Prostate gland (tissue), 2 donors: ENCODE measurements at places on chromosomes 1 and 21.

GRCh38 chr1:233261695-233262094 is 33.8 kb downstream of the PCNX2 start:
- DNase-seq, result no peak

- no peak for DNase-seq
These were observed 9.1 kb downstream of the PLA2G4A start for GRCh38 chr1:186837806-186838205.

DNA sequence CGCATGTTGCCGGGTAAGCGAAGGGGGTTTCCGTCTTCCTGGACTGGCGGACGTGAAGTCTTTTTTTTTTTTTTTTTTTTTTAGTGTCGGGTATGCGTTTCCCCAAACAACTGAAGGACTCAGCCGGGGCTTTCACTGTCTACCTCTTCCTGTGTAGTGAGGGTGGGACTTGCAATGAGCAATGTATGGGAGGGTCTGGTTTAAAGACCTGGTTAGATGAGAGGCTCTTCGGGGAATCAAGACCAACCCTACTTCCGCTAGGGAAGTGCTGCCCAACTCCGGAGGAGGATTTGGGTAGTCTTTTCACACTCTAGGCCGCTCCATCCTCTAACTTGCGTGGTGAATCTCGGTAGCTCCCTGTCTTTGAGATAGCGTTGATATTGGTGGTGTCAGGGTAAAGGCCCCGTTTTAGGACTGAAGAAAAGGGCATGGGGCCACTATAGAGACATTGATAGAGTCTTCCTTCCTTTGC is 754 bp downstream of the PRRC2C start:
- peak; percentile 43 for DNase-seq

DNA sequence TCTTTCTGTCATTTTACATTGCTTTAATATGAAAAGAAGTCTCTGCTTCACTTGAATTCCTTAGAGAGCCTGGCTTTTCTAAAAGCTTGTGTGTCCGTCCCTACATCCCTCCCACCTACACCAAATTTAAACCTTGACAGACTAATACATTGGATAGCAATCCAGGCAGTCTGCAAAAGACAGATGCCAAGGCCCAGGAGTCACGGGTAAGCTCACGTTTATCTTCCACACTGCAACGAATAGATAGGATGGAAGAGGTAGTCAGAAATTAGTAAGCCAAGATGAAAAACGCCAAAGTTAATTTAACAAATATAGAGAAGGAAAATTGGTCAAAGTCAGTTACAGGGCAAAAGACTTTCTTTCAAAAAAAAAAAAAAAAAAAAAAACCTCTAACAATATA is 338.1 kb downstream of the SMYD3 start:
- no peak for DNase-seq

- no peak for DNase-seq
These were observed 974.5 kb downstream of the LTN1 start for GRCh38 chr21:28018213-28018612.

GRCh38 chr1:25765136-25765922 is 34.7 kb upstream of the SELENON start:
- no peak for DNase-seq

- DNase-seq, result no peak
These were observed 3.2 kb downstream of the DDR2 start for GRCh38 chr1:162635418-162635817.

GRCh38 chr1:50208756-50209155 is 100.0 kb downstream of the ELAVL4 start:
- DNase-seq, result no peak

DNA sequence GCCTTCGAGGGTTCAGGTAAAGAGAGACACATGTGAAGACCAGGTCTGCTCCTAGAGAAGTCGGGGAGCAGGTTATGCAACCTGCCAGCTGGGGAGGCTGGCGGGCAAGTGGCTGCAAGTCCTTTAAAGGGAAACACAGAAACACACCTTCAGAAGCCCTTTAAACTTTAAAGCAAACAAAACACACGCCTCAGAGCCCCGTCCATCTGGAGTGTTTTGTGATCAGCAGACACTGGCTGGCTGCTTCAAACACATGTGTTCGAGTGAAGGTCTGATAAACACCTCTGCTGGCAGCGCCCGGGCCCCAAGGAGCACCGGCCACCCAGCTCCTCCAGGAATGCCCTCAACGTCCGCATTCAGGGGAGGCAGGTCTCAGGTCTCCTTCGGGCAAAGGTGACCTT is 15.2 kb downstream of the RIPK4 start:
- peak; percentile 95 for DNase-seq

- DNase-seq, result no peak
These were observed 25.7 kb upstream of the VPS13D start for GRCh38 chr1:12204140-12204539.

GRCh38 chr1:20685099-20685662 is 24.0 kb upstream of the DDOST start:
- DNase-seq, result no peak

- no peak for DNase-seq
These were observed 1.0 kb downstream of the APOA2 start for GRCh38 chr1:161222175-161223019.

DNA sequence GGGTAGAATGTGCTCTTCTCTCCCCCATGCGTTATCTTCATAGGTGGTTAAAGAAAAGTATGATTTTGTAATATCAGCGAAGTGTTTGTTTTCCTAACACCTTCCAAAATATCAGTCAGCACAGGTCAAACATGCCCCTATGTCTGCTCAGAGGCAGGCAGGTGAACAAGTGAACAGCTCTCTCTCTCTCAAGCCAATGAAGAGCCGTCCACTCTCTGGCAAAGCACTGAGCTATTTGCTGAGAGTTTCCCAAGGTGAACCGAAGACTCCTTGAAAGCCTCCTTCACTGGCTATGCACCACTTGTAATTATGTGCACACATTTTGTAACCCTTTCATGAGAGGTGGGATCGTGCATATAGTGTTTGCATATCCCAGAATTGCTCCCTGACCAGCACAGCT is 47.7 kb downstream of the ST6GALNAC3 start:
- DNase-seq, result no peak

GRCh38 chr1:18641005-18641941 is 10.6 kb downstream of the PAX7 start:
- no peak for DNase-seq

DNA sequence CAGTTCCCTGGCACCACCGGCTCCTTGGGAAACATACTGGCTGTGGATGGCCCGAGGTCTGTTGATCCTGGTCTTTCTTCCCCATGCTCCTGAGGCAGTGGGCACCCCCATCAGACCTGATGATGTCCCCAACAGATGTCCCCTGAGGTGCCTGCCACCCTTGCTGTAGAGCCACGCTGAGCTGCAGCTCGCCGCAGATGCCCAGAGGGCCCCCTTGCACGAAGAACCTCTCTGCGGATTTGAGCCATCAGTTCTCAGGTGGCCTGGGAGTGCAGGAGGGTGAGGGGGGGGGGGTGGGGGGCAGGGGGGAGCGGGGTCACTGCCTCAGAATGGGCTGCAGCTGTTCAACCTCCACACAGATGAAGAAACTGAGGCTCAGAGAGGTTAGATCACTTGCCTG is 60.9 kb downstream of the GLIS1 start:
- no peak for DNase-seq

GRCh38 chr1:51516649-51517158 is 2.4 kb downstream of the EPS15 start:
- no peak for DNase-seq

DNA sequence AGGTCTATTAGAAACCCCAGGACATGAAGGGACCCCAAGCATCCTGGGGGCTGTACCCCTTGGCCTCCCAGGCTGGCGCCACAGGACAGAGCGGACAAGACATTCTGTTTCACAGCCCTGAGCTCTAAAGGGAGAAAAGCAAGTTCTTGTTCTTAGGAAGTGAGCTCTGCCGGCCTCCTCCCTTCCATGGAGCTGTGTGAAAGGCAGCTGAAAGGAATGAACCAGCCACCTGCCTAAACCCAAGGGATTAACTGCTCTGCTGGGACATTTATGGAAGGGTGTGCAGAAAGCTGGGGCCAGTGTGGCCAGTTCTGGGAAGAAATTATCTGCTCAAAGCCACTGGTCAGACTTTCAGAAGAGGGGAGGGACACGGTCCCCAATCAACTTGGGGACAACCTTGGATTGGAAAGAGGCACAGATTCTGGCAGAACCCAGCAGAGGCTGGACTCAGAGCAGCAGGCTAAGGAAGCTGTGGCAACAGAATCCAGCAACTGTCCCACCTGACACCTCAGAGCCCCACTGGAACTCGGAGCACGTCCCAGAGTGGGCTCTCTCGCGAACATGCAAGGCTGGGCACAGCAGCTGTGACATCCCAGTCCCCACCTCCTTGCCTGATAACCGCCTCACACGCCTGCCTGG is 2.1 kb downstream of the KLHL21 start:
- DNase-seq, result no peak

DNA sequence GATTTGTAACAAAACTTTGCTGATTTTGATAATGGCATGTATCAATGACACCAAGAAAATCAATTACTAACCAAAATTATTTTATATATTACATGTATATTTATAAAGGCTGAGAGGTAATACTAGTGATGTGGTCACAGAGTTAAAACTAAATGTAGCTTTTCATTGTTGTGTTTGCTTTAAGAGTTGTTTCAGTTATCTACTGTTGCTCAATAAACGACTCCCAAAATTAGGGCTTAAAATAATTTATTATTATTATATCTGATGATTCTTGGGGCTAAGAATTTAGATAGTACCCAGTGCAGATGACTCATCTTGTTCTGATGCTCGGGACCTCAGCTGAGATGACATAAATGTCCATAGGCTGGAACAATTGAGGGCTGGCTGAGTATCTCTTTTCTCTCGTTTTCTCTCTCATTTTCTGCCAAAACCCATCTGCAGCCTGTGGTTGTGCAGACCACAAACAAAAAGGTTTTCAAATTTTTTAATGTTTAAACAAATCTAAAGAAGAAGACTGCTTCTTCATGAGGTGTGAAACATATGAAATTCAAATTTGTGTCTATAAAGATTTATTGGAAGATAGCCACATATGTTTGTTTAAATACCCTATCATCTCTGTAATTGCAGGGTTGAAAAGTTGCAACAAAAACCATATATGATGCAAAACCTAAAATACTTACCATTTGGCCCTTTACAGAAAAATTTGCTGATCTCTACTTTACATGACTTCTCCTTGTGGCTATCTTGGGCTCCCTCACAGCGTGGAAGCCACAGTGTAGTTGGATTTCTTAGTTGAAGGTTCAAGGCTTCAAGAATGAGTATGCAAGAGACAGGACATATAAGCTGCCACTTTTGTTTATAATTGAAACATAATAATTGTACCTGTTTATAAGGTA is 14.8 kb upstream of the PTPRC start:
- DNase-seq, result no peak

DNA sequence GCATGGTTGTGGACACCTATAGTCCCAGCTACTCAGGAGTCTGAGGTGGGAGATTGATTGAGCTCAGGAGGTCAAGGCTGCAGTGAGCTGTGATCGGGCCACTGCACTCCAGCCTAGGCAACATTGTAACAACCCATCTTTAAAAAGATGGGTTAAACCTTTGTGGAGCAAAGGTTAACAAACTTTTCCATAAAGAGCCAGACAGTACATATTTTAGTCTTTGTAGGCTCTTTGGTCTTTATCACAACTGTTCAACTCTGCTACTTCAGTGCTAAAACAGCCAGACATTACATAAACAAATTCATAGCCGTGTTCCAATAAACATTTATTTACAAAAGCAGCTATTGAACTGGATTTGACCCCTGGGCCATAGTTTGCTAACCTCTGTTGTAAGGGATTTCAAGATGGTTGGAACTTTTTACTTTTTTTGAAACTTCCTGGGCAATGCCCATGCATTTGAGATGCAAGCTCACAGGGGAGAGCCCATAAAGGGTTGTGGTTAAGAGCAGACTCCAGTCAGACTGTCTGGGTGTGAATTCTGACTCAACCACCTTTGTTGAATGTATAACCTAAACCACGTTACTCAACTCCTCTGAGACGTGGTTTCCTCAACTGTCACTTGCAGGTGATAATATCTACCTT is 10.8 kb downstream of the INAVA start:
- DNase-seq, result no peak

GRCh38 chr1:65002156-65002507 is 35.8 kb upstream of the JAK1 start:
- peak; percentile 10 for DNase-seq

GRCh38 chr1:152899883-152900282 is 8.5 kb upstream of the IVL start:
- DNase-seq, result no peak

DNA sequence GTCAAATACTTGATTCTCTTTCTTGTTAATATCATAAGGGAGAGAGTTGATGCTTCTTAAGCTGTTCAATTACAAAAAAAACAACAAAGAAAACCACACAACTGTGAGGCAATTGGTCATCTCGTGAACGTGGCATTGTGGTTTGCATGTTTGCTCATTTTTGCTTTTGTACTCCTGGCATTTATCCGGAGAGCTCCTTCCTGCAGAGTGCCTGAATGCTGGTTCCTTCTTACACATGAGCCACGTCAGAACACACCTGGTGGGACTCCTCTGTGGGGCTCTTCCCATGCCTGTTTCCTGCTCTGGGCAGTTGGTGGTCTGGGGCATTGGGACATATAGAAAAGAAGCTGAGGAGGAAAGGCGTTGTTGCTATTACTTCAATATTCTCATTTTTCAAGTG is 25.7 kb downstream of the KCNK1 start:
- DNase-seq, result no peak

DNA sequence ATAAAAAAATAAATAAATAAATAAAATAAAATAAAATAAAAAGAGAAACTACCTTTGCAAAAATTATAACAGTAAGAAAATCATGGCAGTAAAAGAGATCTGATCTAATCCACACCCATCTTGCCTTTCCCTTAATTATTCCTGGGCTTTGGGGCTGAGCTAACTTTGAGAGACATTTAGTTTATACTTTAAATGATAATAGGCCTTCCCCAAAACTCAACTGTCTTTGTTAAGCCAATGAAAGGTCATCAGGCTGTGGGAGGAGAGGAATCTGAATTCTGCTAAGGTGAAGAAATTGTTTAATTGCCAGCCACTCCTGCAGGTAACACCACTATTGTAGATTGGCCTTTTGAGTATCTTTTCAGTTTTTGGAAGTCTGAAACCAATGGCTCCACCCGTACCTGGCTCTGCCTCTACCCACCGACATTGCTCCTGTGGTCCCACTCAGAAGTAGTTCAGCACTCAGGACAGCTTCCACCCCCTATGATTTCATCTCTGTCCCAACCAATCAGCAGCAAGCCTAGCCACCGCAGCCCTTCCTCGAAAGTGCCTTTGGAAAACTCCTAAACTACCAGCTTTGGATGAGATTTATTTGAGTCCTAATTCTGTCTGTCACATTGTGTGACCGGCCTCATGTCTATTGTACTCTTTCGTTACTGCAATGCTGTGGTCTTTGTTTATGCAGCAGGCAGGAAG is 23.0 kb upstream of the PNRC2 start:
- no peak for DNase-seq

DNA sequence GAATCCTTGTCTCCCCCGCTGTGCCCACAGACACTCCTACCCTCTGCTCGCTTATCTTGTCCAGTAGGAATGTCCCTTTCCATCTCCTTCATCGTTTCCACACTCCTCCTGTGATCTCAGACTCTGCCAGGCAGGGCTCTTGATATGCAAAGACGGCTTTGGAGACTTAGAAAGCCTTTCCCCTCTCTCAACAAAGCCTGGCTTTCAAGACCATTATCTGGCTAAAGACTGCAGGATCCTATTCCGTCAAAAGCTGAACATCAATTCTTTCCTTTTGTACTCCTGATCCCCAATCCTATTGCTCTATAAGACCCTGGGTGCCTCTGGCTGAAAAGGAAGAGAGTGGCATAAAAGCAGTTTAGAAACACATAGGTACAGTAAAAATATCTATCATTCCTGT is 63.9 kb downstream of the SDC3 start:
- DNase-seq, result no peak
